ENCODE measurements at places on chromosomes 11 and 22.

- DNase-seq: no peak
These were observed 274.4 kb downstream of the BLID start for GRCh38 chr11:121841487-121842191.

GRCh38 chr11:112776834-112777233 is 184.4 kb upstream of the NCAM1 start:
- DNase-seq: no peak

DNA sequence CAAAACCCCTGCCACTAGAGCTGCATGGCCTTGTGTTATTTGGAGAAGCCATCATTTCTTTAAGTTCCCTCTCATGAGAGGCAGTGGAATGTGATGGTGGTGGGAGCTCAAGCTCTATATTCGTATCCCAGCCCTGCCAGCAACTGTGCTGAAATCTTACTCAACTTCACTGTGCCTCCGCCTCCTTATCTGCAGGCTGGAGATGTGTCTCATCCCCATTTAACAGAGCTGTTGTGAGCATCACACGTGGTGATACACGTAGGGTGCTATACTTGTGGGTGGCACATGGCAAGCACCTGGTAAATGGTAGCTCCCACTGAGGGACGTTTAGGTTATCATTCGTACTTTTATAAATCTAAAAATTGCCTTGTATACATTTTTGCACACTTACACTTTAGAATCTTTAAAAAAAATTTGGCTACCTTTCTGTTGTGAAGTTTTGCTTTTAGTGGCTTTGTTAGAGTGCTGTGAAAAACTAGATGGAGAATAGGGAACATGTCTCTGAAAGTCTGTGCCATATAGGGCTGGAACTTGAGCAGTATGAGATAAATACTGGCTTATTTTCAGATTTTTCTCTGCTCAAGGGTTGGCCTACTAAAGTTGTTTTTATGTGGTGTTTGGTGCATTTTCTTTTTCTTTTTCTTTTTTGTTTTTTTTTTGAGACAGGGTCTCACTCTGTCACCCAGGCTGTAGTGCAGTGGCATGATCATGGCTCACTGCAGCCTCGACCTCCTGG is 23.2 kb downstream of the TNRC6B start:
- DNase-seq: peak; percentile 45

GRCh38 chr11:120786206-120786735 is 237.6 kb upstream of the TBCEL start:
- no peak for DNase-seq

- no peak for DNase-seq
These were observed 4.1 kb upstream of the NUDT8 start for GRCh38 chr11:67633758-67634365.

- DNase-seq: no peak
These were observed 77.1 kb downstream of the UVRAG start for GRCh38 chr11:75891947-75892739.

- DNase-seq: no peak
These were observed 14.9 kb downstream of the TP53AIP1 start for GRCh38 chr11:128927683-128928336.

- no peak for DNase-seq
These were observed 572.5 kb upstream of the ISX start for GRCh38 chr22:34493486-34493885.

GRCh38 chr22:48944433-48944750 is 883.3 kb downstream of the BRD1 start:
- no peak for DNase-seq

Data from activated CD4-positive, alpha-beta T cell treated with anti-CD3 and anti-CD28 coated beads for 48 hours (primary cell).